ENCODE measurements at places on chromosomes 6 and 20. TPM values are rescaled to one million over a fixed set of nuclear protein-coding genes. Genes with fewer than 3 reads are reported as not detected.
A peak's percentile ranks its signal among the peaks of the same experiment; 100 is the strongest.

- no peak for DNase-seq
Measured at GRCh38 chr6:52230685-52231084, 13.6 kb downstream of the IL17F start.

Gene COL20A1
- total RNA-seq: not detected

DNA sequence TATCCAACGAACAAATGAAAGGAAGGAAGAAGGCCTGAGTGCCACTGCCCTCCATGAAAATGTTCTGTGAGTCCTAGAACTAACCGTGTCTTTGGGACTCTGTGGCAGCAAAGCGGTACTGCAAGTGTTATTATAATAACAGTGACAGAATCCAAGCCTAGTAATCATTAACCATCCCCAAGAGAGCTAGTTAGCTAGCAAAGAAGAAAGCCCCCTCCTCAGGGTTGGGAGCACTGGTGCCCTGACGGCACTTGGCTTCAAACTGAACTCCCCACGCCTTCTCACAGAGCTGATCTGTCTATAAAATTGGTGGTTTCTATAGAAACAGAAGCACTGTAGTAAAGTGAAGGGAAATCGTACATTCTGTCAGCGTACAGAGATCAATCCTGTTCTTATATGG, 239.8 kb downstream of the PTPRT start:
- DNase-seq: no peak

DNA sequence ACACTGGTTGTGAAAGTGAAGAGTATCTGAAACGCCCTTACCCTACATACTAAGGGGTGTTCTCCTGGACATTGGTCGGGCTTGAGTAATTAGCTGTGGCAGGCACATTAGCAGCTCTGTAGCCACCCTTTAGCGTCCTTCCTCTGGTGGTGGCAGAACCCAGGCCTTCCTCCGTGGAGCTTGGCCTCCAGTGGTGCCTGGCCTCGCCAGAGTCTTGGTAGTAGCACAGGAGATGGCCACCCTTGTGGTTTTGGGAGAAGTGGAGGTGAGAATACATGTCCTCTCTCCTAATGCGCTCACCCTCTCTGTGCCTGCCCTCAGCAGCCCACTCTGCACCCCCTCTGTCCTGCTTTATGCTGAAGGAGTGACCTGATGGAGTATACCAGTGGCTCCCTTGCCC, 17.6 kb upstream of the UQCC2 start:
- no peak for DNase-seq

Gene DPPA5
- total RNA-seq: not detected

DNA sequence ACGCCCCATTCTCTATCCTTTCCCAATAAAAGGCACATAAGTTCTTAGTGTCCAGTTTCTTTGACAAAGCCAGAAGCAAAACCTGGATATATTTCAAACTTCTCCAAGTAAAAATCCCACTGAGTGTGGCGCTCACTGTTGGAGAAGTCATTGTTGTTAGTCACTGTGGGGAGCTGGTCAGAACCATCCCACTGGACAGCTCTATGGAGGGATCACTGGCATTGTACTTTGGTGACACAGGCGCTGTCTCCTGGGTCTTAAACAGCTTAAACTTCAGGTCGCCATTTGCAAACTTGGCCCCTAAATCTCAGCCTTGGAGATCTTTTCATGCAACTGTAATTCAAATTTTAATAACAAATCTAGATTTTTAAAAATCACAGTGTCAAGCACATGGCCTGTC, 111.5 kb upstream of the SLC24A3 start:
- no peak for DNase-seq

Gene FAM50B
- total RNA-seq: 4.7 TPM

DNA sequence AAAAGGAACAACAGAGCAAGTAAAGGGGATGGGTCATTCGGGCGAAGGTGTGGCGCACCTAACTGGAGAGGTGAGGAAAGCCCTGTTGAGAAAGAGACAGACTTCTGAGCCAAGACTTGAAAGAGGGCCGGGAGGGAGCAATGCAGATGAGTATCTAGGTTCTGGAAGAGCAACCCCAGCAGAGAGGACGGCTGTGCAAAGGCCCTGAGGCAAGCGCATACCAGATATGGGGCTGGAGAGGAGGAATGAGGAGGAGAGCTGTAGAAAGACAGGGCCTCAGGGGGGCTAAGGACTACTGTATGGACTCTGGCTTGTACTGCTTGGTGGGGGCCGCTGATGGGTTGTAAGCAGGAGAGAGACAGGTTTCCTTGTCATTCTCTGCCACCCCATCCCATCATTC, 21.9 kb downstream of the TRERF1 start:
- no peak for DNase-seq

GRCh38 chr20:49919461-49919860, 4.1 kb upstream of the SPATA2 start:
- DNase-seq: no peak

GRCh38 chr20:63123331-63123741, 92.6 kb downstream of the YTHDF1 start:
- DNase-seq: no peak

- DNase-seq: no peak
Measured at GRCh38 chr6:3569816-3570215, 113.0 kb upstream of the SLC22A23 start.

Gene UST
- total RNA-seq: 6.3 TPM

GRCh38 chr20:6081236-6081635, 27.4 kb upstream of the LRRN4 start:
- no peak for DNase-seq

DNA sequence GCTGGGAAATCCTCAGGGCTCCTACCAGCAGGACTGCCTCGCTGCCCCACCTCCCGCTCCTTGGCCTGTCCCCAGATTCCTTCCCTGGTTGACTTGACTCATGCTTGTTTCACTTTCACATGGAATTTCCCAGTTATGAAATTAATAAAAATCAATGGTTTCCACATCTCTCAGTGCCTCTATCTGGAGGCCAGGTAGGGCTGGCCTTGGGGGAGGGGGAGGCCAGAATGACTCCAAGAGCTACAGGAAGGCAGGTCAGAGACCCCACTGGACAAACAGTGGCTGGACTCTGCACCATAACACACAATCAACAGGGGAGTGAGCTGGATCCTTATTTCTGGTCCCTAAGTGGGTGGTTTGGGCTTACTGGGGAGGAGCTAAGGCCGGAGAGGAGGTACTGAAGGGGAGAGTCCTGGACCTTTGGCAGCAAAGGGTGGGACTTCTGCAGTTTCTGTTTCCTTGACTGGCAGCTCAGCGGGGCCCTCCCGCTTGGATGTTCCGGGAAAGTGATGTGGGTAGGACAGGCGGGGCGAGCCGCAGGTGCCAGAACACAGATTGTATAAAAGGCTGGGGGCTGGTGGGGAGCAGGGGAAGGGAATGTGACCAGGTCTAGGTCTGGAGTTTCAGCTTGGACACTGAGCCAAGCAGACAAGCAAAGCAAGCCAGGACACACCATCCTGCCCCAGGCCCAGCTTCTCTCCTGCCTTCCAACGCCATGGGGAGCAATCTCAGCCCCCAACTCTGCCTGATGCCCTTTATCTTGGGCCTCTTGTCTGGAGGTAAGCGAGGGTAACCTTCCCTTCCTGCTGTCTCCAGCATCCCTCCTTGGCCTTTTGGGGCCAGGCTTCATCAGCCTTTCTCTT, at the start of gene CFB:
CFB (plus strand) TSS at position 589 of the 863 bp plus-strand sequence; CDS start at position 716, 127 bp downstream.
- DNase-seq: no peak

- no peak for DNase-seq
Measured at GRCh38 chr6:140537834-140538705, 1163.6 kb upstream of the CITED2 start.

DNA sequence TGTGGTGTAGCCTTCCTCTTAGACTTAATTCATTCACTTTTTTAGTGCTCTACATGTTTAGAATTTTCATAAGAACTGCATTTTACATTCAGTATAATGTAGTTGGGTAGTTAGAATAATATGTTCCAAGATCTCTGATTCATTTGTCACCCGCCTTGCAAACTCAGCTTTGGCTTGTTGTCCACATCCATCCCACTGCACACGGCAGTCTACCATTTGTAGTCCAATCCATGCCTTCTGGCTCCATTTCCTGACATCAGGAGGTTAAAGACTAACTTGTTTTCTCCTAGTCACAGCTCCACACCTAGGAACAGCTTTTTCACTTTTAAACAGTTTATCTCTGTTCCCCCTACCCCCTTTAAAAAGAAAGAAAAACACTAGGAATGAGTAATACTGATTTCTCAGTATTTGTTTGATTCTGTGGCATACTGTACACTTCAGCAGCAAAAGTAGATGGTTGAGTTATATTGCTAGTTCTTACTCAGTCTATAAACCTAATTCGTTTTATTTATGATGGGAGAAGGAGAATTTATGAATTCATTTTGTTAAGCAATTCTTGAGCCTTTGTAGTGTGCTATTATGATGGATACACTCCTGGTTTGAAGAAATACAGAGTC, 180.9 kb downstream of the ARID1B start:
- DNase-seq: no peak

Gene HLA-DOB
- total RNA-seq: 13.7 TPM

Gene PARD6B
- 5.0 TPM for total RNA-seq

DNA sequence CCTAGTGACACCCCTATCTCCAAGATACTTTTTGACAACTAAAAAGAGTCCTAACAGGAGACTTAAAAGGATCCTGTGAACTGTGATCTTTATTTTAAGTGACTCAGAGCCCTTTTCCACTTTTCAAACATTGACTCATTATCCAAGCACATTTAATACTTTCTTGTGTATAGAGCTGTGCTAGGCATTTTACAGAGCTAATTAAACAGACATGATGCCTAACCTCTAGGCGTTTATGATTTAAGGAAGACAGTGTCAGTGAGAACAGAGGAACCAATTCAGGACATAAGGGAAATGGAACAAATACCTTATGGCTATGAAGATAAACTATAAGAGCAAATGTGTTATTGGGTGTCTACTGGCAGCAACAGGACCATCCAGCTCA, 282.6 kb downstream of the TPBG start:
- DNase-seq: no peak

Gene CDSN
- not detected for total RNA-seq

DNA sequence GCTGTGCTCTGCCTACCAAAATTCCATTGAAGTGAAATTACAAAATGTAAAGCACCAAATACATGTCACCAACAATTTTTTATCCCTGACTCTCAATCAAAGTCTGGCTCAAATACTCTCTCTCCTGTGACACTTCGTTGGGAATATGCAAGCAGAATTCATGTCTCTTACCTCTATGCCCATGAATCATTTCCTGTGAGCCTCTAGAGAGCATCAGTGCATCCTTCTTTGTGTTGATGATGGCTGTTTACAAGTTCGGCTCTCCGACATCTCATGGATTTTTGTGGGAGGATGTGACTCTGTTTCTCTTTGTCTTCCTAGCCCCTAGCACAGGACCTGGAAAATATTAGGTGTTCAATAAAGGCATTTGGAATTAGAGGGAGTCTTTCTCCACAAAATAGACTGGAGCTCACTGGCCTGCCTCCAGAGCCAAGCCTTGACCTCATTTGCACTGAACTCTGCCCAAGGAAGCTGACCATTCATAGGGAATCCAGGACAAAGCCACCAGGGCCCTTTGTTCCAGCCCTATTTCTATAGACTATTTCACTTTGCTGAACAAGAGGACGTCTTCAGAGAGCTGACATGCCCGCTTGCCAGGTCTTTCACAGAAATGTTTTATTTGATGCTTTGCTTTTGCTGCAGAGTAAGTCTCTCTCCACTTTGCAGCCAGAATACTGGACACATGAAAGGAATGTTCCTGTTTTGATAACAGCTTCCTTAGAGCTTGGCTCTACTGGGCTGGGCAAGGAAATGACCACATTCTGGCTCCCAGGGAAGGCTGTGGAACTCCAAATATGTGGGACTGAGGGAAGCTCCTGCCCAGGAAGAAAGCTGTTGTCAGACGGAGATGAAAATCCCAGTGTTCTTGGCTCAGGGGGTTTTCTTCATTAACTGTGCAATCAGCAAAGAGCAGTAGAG, 194.5 kb upstream of the CDYL start:
- DNase-seq: no peak

Gene SLPI
- total RNA-seq: not detected

DNA sequence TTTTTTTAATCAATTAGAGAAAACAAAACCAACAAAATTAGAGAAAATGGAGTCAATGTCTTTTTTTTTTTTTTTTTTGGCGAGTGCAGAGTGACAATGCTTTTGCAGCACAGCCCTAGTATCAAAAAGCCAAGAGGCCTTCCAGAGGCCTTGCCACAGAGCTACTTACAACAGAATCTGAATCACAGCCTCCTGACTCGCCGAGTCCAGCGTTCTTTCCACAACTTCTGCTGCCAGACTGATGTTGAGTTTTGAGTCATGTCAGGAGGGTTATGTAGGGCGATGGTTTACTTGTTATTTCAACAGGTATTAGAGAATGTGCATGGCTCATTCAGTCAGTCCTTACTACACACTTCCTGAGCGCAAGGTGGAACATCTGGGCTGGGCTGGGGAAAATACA, 88.6 kb downstream of the FNDC1 start:
- no peak for DNase-seq

DNA sequence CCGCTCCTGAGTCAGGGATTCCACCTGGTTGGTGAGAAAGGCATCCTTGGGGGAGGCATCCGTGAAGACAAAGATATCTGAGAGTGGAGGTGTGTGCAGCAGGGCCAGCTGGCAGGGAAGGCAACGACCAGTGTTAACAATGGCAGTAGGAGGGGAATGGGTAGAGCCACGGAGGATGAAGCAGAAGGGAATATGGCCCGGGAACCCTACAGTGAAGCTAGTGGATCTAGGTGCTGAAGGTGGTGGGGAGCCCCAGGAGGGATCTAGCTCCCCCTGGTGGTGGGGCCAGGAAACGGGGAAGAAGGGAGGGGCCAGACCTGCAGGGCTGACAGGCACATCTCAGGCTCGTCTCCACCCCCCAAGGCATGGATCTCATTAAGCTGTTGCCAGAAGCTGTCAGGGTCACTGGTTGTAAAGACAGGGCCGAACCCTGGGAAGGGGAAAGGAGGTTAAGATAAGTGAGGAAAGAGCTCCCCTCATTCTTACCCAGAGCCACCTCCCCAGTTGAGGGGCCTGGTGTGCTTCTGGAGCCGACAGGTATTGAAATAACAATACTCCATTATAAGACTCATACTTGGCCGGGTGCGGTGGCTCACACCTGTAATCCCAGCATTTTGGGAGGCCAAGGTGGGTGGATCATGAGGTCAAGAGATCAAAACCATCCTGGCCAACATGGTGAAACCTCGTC, 7.3 kb downstream of the VWA7 start:
- DNase-seq: peak; percentile 80

DNA sequence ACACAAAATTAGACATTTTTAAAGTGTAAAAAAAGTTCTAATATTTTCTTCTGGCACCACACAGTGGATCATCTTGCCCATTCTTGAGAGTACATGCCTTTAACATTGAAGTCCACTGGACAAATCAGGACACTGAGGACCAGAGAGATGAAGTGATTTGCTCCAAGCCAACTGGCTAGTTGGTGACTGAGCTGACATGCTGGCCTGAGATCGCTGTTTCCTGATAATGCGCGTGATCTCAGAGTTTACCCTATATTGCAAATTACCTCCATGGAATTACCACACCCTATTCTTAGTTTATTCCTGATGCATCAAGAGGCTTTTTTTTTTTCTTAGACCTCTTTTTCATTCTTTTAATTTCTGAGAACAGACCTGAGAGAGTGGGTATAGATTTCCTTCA, 432.8 kb downstream of the CD83 start:
- DNase-seq: no peak

Gene MRAP2
- total RNA-seq: not detected

DNA sequence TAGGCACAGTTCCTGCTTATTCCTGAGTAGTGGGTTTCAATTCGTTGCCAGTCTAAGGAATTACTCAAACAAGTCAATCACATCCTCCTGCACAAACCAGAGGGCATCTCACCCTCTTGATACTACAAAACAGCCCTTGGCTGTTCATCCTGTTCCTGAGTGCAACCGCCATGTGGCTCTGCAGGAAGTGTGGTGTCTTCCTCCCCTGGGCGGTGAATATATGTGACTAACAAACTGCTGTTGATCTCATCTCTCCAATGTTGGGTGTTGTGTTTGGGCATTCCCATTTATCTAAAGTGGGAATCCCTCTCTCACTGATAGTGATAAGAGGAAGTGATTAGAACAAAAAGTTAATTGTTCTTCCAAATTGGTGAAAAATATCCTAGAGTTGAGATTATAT, 163.0 kb downstream of the TBX18 start:
- no peak for DNase-seq

Data from natural killer cell (primary cell).